ENCODE measurements at places on chromosomes 3 and 15. TPM values are rescaled to one million over a fixed set of nuclear protein-coding genes. Genes with fewer than 3 reads are reported as not detected.

- no peak for DNase-seq
Observed at GRCh38 chr15:98530570-98530969, 117.8 kb upstream of the IGF1R start.

DNA sequence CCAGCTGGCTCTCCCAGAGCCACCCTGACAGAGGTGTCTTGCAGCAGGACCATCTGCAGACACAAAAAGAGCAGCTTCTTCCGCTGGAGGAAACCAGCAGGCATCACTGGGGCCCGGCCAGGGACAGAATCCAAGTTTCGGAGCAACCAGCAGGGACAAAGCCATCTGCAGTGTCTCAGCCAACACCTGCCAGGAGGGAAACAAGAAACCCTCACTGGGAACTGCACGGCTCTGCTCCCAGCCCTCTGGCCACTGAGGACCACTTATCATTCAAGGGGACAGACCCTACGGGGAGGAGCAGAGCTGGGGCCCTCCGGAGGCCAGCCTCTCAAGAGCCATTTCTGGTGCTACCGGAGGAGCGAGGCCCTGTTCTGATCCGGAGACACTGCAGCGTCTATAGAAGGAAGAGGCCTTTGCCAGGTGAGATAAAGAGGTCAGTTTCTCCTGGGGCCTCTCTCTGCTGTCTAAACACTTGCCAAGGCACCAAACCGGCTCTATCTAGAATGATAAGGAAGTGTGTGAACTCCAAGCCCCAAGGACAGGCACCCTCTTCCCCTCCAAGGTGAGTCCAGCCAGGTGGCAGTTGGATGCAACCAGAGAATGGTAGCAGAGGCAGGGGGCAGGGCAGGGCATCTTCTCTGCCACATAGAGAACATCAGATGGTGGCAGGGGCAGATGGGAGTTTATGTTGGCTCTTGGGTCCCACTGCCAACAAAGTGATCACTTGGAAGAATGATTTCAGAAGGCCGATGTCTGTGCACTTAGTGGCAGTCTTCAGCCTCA lies 89.0 kb downstream of the CHSY1 start:
- DNase-seq: peak; percentile 83

GRCh38 chr15:41512940-41513505 lies 604 bp downstream of the LTK start:
- DNase-seq: no peak

- DNase-seq: no peak
Observed at GRCh38 chr3:17730318-17730967, 12.0 kb downstream of the TBC1D5 start.

DNA sequence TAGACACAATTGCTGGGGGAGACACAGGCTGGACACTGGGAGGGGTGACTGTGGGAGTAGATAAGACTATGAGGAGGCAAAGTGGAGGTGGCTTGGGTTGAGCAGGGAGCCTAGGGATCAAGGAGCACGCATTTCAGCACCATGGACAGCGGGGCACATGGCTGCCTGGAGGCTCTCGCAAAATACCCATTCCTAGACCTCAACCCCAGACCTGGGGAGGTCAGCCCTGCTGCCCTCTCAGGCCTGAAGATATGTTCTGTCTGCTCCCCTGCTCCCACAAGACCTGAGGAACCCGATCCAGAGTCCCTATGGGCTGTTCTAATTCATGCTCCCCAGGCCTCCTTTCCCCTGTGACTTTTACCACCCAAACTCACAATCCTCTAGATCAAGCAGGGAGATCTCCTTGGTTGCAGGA lies 16.0 kb upstream of the CPEB1 start:
- DNase-seq: no peak

DNA sequence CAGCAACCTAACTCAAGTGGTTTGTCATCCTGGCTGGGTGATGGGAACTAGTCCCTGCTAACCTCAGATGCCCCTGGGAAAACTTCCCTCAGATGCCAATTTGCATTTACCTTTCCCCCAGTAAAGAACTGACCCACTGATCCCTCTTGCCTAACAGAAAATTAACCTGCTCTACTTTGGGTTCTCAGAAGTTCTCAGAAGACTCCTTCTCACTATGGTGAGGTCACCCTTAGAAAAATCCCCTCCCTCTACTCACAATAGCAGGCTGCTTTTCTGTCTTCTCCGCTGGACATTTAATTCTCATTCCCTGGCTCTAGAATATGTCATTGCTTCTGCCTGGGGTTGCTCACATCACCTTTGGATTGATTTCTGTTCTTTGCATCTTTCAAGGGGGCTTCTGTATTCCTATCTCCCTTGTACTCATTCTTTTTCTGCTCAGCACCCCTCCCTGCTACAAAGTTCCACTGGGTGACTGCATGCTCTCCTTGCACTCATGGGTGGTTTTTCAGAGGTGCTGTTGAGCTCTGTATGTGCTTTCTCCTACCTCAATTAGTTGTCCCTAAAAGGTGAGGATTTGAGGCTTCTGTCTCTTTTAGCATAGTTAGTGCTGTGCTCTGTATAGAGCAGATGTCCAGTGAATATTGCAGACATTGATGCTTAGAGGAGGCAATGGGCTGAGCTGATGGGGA lies 869 bp downstream of the PLA1A start:
- DNase-seq: no peak

DNA sequence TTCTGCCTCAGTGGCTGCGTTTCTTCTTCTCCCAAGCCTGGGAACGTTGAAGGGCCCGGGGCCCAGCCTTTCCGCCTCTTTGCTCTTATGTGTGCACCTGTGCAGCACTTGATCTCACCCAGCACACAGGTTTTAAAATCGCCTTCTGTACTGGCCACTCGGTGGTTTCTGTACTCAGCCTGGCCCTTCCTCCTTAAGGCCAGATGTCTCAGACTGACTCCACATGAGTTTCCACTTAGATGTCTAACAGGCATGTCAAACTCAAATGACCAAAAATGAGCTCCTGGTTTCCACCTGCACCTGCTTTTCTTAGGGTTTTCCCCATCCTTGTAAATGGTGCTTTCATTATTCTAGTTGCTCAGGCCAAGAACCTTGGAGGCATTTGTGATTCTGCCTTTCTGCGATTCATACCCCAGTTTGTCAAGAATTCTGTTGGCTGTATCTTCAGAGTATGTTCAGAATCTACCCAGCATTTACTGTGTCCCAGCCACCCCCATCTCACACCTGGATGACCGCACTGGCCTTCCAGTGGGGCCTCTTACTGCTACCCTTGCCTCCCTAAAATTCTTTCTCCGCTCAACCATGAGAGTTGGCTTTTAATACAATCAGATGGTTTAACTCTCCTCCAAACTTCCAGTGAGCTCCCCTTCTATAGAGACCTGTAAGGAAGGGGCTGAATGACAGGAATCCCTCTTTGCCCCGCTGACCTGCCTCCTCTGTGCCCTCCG lies 2.2 kb upstream of the TRAK1 start:
- no peak for DNase-seq

DNA sequence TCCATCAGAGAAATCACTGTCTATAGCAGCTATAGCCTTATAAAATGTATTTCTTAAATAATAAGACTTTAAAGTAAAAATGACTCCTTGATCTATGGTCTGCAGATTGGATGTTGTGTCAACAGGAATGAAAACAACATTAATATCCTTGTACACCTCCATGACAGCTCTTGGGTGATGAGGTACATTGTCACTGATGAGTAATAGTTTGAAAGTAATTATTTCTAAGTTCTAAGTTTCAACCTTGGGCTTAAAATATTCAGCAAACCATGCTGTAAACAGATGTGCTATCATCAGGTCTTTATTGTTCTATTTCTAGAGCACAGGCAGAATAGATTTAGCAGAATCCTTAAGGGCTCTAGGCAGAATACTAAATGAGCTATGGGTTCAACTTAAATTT lies 568.2 kb upstream of the BCHE start:
- no peak for DNase-seq

DNA sequence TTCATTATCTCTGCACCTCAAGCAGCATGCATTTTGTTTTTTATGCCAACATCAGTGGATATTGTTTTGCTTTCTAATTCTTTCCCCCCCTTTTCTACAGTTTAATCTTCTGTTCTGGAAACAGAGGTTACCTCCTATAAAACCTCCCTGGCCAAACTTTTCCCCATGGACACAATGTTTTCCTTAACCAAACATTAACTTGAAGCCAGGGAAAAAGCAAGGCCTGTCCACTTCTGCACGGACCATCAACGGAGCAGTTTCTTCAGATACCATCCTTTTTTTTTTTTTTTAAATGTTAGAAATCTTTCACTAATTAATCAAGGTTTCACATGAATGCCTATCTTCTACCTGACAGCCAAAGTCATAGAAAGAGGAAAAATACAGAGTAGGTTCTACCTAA lies 127.0 kb downstream of the ADAMTS9 start:
- DNase-seq: no peak

GRCh38 chr3:45777746-45778386 lies 18.5 kb downstream of the SLC6A20 start:
- DNase-seq: peak; percentile 6

- DNase-seq: no peak
Observed at GRCh38 chr15:62880278-62880677, 162.3 kb upstream of the TPM1 start.

DNA sequence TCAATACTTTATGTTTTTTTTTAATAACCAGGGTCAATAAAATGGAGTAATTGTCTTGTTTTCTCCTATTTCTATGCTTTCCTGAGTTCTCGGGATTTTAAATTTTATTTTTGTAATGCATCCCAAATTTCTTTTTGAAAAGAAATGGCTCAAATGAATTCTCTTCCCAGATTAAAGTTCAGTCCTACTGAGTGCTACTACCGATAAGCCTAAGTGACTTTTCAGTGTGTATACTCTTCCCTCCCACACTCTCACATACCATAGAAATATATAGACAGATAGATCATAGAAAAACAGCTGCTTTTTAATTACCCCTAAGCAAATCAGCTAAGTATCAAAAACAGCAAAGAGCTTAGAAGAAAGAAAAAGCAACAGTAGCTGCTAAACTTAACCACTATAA lies 1.5 kb downstream of the SERPINI1 start:
- no peak for DNase-seq

DNA sequence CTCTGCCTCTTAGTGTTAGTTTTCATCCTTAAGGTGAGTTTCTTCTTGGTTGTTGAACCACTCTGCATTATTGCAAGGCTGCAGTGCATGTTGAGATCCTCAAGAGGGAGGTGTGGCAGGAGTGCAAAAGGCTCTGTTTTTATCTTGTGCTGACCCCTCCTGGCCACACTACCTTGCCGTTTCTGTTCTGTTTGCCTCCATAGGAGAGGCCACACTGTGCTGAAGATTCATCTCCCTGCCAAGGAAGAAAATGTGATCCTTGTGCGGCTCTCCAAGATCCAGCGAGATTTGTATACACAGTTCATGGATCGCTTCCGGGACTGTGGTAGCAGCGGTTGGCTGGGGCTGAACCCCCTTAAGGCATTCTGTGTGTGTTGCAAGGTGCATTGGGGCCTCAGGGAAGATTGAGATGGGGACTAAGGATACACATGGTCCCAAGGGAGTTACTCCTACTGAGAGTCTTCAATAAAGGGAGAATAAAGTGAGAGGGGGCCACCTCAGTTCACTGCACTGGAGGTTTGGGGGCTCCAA lies 33.0 kb upstream of the TEX264 start:
- DNase-seq: no peak

DNA sequence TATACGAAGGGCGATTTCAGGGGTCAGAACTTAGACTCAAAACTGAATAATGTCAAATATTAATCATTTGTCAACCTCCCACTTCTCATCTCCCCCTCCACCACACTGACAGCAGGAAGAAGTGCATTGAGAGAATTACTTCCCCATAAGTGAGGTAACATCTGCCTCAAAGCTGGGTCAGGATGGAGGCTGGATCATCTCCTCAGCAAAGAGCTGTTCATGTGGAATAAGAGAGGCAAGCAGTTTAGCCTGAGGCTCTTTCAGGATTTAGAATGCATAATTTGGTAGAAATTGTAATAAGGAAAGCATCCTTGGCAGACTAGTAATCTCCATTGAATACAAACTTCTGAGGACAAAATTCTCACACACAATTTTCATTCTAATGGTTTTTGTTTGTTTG lies 512.1 kb downstream of the ROBO1 start:
- no peak for DNase-seq

GRCh38 chr3:94460931-94461330 lies 398.1 kb downstream of the NSUN3 start:
- DNase-seq: no peak

DNA sequence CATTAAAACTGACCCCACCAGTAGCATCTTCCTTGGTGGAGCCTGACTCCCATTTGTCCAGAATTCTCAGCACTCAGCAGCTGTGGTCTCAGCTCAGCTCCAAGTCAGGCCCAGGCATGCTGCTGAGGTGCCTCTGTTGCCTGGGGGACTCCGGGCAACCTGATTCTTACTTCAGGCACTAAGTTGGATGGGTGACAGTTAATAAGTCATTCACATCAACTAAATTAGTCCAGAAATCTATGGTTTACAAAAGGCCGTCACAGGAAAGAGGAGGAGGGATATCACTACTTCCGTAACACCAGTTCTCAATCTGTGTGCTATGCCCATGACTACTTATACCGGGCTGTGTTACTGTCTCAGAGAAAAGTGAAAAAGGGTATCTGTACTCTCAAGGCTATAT lies 310.2 kb downstream of the SATB1 start:
- no peak for DNase-seq

DNA sequence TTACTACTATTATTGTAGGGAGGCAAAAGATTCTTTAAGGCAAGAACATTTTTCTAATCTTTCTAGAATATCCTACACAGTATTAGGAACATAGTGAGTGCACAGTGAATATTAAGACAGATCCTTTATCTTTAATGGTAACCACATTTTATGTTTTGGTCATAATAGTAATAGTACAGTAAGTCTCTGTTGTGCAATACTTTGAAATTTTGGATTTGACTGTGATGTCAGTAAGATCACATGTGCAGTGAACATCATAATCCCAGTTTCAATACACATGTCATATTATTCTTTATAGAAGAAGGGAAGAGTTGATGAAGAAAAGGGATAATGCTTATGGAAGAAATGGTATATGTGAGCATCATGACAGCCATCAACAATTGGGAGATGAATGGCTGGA lies 10.7 kb downstream of the STT3B start:
- no peak for DNase-seq

DNA sequence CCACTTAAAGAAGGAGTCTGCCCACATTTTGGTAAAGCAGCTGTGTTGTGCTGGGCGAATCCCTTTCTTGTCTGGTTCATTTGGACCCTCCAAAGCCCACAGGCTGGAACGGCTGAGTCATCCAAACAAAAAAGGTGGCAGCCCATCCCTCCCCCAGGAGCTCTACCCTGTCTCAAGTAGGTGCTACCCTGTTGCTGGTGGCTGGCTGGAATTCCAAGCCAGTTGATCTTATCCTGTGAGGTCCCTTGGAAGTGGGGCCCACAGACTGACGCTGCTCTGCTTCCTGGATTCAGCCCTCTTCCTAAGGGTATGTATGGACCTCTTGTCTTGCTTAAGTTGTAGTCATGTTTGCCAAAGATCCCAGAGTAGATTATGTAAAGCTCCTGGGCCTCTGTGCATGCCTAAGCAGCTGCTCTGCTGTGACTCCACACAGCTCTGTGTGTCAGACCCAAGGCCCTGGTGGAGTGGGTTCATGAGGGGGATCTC lies 44.5 kb downstream of the CCR1 start:
- DNase-seq: no peak

- DNase-seq: peak; percentile 88
Observed at GRCh38 chr3:58052373-58053273, 44.4 kb downstream of the FLNB start.

- peak; percentile 89 for DNase-seq
Observed at GRCh38 chr15:73908030-73908821, 18.0 kb upstream of the LOXL1 start.

VEPH1 gene
- total RNA-seq: 0.40 TPM

MINDY4B gene
- 0.56 TPM for total RNA-seq

TMC3 gene
- not detected for total RNA-seq

FOXB1 gene
- total RNA-seq: not detected

AEN gene
- 6.6 TPM for total RNA-seq

GTPBP8 gene
- 29.2 TPM for total RNA-seq

SAMD7 gene
- not detected for total RNA-seq

TMCO5A gene
- total RNA-seq: not detected

PSMD2 gene
- total RNA-seq: 198 TPM

EFHB gene
- 0.85 TPM for total RNA-seq

Measured in heart left ventricle (tissue), 16 donors.